Bone marrow (tissue), 2 donors: ENCODE measurements at places on chromosomes 5 and 9.

DNA sequence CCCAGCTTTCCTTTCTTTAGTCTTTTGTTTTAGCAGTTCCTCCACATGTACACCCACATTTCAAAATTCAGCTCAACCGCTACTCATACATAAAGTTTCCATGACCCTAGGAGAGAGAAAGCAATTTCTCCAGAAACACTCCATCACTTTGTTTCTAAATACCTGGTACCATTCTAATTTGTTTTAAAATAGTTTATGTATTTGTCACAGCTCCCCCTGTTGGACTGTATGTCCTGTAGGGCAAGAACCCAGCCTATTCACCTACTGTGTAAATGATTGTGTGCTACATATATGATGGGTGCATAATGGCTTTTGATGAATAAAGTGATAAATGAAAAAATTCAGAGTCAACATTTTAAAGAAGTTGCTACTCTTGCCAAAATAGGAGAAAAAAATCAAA, 139.1 kb downstream of the COX7C start:
- DNase-seq = no peak

DNA sequence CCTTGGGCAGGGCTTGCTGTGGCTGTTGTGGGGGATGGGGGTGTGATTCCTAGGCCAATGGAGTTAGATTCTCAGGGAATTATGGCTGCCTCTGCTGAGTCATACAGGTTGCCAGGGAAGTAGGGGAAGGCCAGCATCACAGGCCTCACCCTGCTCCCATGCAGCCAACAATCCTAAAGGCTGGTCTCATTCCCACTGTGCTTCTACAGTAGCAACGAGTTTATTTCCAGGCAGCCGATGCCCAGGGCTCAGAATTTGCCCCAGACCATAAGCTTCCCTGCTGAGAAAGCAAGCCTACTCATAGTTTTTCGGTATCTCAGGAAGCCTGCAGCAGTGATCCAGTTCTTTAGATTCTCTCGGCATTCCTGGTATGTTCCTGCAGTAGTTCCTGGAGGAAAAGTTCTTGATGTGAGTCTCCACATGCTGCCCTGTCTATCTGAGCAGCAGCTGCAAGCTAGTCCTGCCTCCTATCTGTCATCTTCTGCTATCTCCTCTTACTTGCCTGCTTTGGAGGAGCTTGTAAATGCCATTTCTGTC, 59.3 kb upstream of the SELENOP start:
- DNase-seq = no peak

DNA sequence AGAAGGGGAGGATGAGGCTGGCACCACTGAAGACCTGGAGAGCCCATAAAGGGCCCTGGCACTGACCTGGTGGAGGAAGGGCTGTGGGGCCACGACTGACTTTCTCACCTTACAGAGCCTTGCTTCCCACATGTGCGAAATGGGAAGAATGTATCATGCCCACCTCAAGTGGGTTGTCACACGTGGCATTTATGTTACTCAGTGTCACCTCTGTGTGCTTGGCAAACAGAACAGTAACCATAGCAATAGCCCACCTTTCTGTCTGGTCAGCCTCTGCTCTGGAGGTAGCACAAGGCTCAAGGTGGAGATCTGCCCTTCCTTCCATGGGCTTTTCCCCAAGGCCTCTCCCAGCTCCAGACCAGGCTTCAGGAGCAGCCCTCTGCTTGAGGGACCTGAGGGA, 16.7 kb downstream of the TCF7 start:
- no peak for DNase-seq

DNA sequence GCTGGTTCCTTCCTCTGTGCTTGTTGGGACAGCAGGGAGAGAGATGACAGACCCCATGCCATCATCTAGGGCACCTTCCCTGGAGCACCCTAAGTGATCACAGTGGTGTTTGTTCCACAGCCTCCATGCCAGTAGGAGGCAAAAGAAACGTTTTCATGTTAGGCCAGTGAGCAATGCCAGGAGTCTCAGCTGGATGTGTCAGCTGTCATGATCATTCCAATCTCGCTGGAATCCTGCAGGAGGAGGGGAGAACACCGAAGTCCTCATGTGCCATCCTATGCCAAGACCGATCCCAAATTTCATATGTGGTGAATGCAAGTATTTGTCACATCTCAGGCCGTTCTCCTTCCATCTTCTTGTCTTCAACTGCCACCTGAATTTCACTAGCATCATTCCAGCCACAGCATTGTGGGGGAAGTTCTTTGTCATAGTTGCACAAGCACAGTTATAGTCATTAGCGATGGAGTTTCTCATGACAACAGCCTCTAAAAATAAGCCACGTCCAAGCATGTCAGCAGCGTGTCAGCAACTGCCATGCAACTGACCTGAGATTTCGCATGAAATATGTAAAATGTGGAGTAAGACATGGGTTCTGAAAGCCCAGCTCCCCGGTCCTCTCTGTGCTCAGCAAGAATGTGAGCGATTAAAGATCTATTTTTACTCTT, 97.2 kb upstream of the DNAH5 start:
- no peak for DNase-seq

- no peak for DNase-seq
Measured at GRCh38 chr5:139698490-139699146, 50.5 kb downstream of the CXXC5 start.

DNA sequence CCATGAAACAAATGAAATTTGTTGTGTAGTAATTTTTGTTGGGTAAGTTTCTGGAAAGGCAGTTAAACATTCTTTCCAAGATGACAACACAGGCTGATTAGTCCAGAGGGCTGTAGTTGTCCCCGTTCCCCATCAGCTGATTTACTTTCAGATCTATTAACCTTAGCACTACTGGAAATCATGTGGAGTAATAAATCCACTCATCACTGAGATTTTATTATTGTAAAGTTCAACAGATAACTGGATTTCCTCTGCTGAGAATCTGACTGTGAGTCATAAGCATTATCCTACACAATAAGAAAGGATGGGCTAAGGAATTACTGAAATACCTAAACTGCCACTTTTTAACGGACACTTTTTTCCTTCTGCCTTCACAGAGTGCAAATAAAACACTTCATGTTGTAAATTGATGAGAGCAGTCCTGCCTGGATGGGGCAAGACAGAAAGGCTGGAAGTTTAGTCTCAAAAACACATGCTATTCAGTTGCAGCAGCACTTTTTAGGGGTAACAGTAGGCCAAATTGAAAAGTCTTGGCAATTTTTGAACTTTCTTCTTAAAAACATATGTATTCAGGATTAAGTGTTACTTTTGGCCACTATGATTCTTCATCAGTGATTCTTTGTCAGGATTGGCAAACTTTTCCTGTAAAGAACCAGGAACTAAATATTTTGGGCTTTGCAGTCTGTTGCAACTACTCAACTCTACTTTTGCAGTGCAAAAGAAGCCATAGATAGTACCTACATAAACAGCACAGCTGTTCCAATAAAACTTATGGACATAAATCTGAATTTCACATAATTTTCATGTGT, 7.0 kb downstream of the STOM start:
- no peak for DNase-seq

DNA sequence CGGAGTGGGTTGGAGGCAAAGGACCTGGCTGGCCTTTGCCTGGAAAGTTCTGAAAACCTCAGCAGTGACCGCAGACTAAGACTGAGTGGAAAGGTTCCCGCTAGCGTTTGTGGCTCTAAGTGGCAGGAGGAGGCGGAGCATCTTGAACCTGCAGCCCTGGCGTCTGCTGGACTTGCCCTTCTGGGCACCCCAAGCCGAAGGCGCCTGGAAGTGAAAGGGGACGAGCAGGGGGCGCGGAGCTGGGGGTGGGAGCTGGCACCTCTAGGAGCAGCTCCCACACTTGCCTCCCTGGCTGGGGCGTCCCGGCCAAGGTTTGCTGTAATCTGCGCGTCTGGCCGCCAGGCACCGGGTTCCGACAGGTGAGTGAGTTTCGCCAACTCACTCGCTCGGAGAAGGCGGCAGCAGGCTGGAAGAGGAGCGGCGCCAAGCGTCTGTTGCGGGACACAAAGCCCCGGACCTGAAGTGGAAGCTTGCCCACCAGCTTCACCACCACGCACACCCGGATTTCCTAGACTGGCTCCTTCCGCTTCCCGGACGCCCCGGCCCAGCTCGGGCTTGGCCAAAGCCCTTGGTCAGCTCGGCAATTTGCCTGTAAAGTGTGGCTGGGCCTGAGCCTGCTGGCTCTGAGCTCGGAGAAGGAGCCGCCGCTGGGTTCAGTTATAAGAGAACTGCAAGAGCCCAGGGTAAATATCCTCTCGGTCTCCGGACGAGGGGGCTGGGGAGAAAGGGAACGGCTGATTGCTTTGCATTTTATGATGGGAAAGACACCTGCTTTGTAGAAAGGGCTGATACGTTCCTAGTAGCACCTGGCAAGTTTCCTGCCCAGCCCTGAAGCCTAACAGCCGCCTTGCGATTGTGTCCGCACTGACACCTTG, at the start of gene GNA14:
TSS of gene GNA14 (minus strand) at position 89 of the 875 bp plus-strand sequence. CDS start 529 bp downstream, outside the sequence.
- no peak for DNase-seq

GRCh38 chr5:122967085-122967484, 69.4 kb downstream of the PPIC start:
- DNase-seq = no peak

DNA sequence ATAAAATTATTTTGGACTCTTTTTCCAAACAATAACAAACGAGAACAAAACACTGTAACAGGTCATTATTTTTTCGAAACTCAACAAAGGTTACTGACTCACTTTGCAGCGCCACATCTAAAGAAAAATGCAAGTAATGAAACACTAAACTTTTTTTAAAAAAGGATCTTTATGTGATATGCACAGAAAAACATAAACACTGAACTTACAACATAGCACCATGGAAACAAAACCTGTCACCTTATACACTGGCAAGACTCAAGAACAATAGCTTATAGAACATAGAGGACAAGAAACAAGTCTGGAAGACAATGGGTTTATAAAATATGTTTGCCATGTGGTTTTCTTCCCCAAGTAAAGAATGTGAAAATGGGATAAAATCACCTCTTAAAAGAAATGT, 85.2 kb downstream of the AUH start:
- DNase-seq = no peak

- no peak for DNase-seq
Measured at GRCh38 chr9:22622815-22623214, 176.2 kb downstream of the DMRTA1 start.

DNA sequence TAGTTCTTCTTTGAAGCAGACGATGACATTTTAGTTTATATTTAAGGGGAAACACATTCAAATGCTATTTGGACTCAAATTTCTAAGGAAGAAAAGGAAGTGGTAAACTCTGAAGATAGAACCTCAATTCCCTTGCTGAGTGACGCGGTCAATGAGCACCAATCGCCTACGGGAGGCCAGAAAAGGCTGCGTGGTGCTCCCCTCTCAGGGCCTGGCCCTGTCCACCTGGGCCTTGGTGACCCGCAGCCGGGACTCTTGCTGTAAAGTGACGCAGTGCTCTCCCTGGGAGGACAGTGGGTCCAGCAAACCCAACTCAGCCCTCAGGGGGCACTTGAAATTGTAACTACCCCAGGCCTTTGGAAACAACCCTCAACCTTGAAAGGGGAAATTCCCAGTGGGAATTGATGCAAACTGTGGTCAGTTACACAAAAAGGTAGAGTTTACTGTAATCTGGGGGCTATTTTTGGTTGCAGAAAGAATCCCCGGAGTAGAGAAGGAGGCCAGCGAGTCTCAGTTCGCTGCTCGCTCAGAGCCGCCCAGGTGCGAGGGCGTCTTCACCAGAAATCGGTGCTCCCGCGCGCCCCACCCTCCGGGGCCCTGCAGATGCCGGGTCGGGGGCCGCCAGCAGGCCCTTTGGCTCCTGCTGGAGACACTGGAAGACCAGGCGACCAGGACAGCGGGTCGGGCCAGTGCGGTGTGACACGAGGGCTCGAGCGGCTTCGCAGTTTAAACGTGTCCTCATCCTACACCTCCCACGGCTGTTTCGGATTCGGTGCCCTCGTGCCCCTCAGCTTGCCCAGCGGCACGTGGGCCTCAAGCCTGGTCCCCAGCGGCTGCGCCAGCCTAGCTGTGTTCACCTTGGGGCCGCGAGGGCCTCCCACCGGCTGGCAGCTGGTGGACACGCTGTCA, 1.4 kb upstream of the ANKRD33B start:
- no peak for DNase-seq

- DNase-seq = no peak
Measured at GRCh38 chr9:90966480-90967144, 165.0 kb downstream of the SYK start.

DNA sequence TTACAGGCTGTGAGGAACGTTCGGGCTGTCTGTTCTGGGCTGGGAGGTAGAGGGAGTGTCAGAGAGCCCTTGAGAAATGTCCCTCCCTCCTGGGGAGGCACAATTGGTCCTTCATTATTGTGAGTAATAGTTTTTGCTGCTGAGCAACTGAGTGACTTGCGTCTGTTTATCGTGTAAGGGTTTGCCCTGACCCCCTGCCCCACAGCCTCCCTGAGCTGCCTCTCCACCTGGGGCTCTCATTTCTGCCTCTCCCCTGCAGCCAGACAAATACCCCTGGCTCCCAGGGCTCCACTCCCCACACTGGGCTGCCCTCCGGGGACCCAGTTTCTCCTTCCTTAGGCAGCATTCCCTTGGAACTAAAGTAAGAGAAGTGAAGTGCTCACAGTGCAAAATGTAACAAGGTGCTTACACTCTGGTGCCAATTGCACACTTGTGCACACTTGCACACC, 174.9 kb upstream of the MVB12B start:
- no peak for DNase-seq

DNA sequence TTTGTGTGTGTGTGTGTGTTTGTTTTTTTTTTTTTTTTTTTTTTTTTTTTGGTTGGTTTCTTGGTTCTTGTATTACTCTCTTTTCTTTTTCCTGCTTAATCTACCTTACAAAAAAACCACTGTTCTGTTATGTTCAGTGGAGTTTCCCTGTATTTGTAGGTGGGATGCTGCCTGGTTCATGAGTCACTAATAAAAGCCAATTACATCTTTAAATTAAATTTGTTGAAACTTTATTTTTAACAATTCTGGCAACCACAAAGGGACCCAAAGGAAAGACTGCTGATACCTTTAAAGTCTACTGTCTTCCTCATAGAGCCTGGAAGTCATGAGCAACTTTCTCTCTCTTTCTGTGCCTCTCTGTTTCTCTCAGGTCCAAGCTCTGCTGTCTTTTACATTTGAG, 29.5 kb upstream of the RNF20 start:
- DNase-seq = no peak

DNA sequence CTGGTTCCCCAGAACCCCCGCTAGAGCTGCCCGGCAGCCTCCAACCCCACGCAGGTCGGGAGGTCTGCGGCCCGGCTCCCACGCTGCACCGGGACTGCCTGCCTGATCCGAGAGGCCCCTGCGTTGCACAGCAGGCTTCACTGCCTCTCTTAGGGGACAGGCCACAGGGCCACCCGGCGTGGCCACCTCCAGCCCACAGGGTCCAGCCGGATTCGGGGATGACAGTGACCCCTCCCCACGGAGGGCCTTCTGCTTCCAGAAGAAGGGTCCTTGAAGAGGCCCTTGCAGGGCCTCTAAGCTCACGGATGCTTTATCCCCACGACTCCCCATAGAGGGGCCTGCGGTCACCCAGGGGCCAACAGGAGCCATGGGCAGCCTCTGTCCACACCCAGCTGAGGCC, 66.1 kb upstream of the PPP1R26 start:
- no peak for DNase-seq

DNA sequence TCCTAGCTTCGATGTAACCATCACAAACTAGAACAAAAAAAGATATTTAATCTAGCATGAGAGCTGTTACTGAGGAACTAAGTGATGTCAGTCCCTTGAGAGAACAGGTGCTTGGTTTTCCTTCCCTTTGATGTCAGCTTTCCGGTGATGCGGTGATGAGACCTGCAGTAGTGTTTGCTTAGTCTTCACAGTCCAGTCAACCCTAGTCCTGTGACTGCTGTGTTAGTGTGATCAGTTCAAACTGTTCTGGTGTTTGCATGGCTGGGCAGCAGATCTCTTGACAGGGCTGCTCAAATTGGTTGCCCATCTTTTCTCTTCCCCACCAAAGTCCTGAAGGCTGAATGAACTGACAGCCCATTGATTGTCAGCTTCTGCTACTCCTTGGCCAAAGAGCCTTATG, 608.6 kb upstream of the DAB2 start:
- DNase-seq = no peak
